H1 (cell line): ENCODE measurements at places on chromosomes 3 and 15. TPM values are rescaled to one million over a fixed set of nuclear protein-coding genes. Genes with fewer than 3 reads are reported as not detected.

GRCh38 chr3:119792270-119792669, 10.4 kb downstream of the NR1I2 start:
- no peak overlapping the region for H3K4me3 ChIP-seq
- H3K27ac ChIP-seq = no peak overlapping the region
- DNase-seq = peak; percentile 22
- no peaks in the 10 kb centered on the region for H3K27me3 ChIP-seq

- H3K4me1 ChIP-seq = peaks cover 15% of the 10 kb centered on the region
- no peak overlapping the region for H3K27ac ChIP-seq
- peak overlapping the region; percentile 63 for H3K4me3 ChIP-seq
- peaks cover 40% of the 10 kb centered on the region for H3K36me3 ChIP-seq
- no peak for DNase-seq
Observed at GRCh38 chr15:63047792-63048114, 5.2 kb downstream of the TPM1 start.

DNA sequence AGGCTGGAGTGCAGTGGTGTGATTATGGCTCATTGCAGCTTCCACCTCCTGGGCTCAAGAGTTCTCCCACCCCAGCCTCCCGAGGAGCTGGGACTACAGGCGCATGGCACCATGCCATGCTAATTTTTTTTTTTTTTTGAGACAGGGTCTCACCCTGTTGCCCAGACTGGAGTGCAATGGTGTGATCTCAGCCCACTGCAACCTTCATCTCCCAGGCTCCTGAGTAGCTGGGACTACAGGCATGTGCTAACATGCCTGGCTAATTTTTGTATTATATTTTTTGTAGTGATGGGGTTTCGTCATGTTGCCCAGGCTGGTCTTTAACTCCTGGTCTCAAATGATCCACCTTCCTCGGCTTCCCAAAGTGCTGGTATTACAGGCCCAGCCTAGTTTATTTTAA, 4.0 kb downstream of the TEX9 start:
- H3K36me3 ChIP-seq = no peaks in the 10 kb centered on the region
- H3K4me3 ChIP-seq = no peak overlapping the region
- H3K4me1 ChIP-seq = no peaks in the 10 kb centered on the region; the same call in 1 of the 2 replicates
- no peaks in the 10 kb centered on the region for H3K27me3 ChIP-seq
- no peak overlapping the region for H3K27ac ChIP-seq

DNA sequence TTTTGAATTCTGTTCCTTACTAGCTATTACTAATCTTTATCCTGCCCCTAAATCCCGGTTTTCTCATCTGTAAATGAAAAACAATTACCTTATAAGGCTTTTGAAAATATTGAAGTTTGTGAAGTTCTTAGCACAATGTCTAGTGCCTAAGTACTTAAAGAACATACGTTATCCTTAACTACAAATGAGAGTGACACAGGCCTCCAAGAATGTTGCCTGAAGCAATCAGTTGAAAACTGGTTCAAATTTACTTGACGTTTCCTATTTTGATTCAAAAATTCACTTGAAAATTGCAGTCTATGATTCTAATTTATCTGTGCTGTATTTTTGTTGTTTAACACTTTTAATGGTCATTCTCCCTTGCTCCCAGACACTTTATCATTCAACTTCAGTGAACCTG, 3.2 kb downstream of the SENP7 start:
- no peak overlapping the region for H3K27ac ChIP-seq
- no peaks in the 10 kb centered on the region for H3K36me3 ChIP-seq
- no peak overlapping the region for H3K4me3 ChIP-seq
- no peaks in the 10 kb centered on the region for H3K4me1 ChIP-seq

- no peak for DNase-seq
- H3K27ac ChIP-seq = no peak overlapping the region
- H3K36me3 ChIP-seq = peaks cover 12% of the 10 kb centered on the region
- peaks cover 13% of the 10 kb centered on the region for H3K4me1 ChIP-seq
- H3K27me3 ChIP-seq = no peaks in the 10 kb centered on the region
- peak overlapping the region; percentile 88 for H3K4me3 ChIP-seq
Observed at GRCh38 chr3:51941463-51941797, 274 bp downstream of the RRP9 start.

DNA sequence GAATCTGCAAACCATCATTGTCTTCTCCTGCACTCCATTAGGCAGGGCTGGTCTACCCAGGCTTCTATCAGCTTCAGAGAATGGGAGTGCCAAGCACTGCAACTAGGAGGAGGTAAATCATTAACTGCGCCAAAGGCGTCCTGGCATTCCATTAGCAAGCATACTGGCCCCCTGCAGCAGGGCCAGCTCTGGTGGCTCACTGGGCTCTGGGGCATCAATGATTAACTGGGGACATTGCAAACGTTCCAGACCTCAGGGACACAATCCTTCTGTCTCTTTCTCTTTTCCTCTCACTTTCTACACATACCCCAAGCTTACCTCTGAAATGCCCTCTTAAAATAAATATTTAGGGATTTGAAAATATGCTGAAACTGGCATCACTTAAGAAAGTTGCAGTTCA, 129.0 kb downstream of the MYLK start:
- H3K27ac ChIP-seq = no peak overlapping the region
- H3K36me3 ChIP-seq = no peaks in the 10 kb centered on the region
- no peak for DNase-seq
- no peak overlapping the region for H3K4me3 ChIP-seq

DNA sequence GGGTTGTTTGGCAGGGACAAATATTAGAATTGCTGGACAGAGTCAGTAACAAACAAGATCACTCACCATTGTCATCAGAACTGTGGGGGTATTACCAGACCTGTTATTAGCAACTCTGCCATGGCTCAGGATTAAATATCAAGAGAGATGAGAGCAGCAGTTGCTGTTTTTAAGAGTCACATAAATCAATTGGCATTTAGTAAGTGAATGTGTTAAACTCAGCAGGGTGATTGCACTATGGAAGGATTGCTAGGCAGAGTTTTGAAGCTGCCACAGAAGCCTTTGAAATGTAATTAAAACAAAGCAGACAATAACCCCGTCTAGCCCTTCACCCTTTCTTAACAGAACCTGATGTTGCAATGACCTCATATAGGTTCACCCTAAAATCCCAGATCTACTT, 238.8 kb downstream of the GAP43 start:
- H3K4me3 ChIP-seq = no peak overlapping the region
- H3K36me3 ChIP-seq = no peaks in the 10 kb centered on the region
- DNase-seq = no peak
- H3K4me1 ChIP-seq = peaks cover 4% of the 10 kb centered on the region

DNA sequence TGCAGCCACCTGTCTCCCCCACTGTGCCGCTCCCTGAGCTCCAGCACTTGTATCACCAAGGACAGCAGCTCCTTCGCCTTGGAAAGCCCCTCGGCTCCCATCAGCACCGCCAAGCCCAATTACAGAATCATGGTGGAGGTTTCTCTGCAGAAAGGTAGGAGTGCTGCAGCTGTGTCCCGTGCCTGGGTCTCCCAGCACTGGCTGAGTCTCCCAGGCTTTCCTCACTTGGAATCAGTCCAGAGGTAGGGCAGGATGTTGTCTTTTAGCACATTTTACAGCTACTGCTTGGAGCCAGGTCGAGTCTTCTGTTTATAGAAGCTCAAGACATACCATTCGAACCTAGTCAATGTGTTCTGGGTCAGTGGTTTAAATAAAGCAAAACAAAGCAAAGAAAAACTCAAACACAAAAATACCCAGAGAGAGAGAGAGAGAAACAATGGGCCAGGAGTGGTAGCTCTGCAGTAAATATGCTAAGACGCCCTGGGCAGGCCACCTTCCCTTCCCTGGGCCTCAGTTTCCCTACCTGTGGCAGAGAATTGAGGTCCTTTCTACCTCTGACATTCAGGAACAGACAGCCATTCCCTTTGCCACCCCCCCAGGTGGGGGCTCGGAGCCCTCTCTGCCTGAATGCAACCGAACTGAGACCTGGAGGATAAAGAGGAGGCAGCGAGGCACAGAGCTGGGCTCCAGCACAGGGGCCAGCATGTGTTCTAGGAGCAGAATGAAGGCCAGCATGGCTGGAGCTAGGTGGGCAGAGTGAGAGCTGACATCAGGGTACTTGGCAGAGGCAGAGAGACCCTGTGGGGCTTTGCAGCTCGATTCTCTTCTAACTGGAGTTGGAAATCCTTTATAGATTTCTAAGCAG, 44.1 kb downstream of the STARD5 start:
- DNase-seq = no peak
- no peak overlapping the region for H3K27ac ChIP-seq
- H3K4me3 ChIP-seq = no peak overlapping the region
- H3K27me3 ChIP-seq = no peaks in the 10 kb centered on the region
- H3K4me1 ChIP-seq = no peaks in the 10 kb centered on the region
- no peaks in the 10 kb centered on the region for H3K36me3 ChIP-seq

GRCh38 chr3:28863186-28863585, 417.7 kb upstream of the RBMS3 start:
- H3K36me3 ChIP-seq = no peaks in the 10 kb centered on the region
- H3K27me3 ChIP-seq = no peaks in the 10 kb centered on the region
- H3K27ac ChIP-seq = no peak overlapping the region
- DNase-seq = no peak
- H3K4me1 ChIP-seq = no peaks in the 10 kb centered on the region

GRCh38 chr15:42332331-42332730, 27.0 kb upstream of the CAPN3 start:
- H3K4me3 ChIP-seq = no peak overlapping the region
- H3K4me1 ChIP-seq = no peaks in the 10 kb centered on the region
- no peak overlapping the region for H3K27ac ChIP-seq
- H3K27me3 ChIP-seq = no peaks in the 10 kb centered on the region
- no peak for DNase-seq
- no peaks in the 10 kb centered on the region for H3K36me3 ChIP-seq

- DNase-seq = no peak
- H3K27ac ChIP-seq = no peak overlapping the region
- no peaks in the 10 kb centered on the region for H3K27me3 ChIP-seq
- no peaks in the 10 kb centered on the region for H3K4me1 ChIP-seq
- H3K4me3 ChIP-seq = no peak overlapping the region
Observed at GRCh38 chr3:128882719-128883118, 3.3 kb downstream of the ACAD9 start.

- no peak overlapping the region for H3K4me3 ChIP-seq
- H3K4me1 ChIP-seq = peaks cover 9% of the 10 kb centered on the region
- no peaks in the 10 kb centered on the region for H3K27me3 ChIP-seq
- H3K36me3 ChIP-seq = no peaks in the 10 kb centered on the region; the same call in 1 of the 2 replicates
- no peak for DNase-seq
- no peak overlapping the region for H3K27ac ChIP-seq
Observed at GRCh38 chr3:32686713-32687112, 1.7 kb downstream of the CNOT10 start.

- H3K27me3 ChIP-seq = no peaks in the 10 kb centered on the region
- no peaks in the 10 kb centered on the region for H3K4me1 ChIP-seq
- no peak for DNase-seq
- H3K27ac ChIP-seq = no peak overlapping the region
- H3K36me3 ChIP-seq = no peaks in the 10 kb centered on the region
Observed at GRCh38 chr15:61946778-61947177, 113.5 kb downstream of the VPS13C start.

DNA sequence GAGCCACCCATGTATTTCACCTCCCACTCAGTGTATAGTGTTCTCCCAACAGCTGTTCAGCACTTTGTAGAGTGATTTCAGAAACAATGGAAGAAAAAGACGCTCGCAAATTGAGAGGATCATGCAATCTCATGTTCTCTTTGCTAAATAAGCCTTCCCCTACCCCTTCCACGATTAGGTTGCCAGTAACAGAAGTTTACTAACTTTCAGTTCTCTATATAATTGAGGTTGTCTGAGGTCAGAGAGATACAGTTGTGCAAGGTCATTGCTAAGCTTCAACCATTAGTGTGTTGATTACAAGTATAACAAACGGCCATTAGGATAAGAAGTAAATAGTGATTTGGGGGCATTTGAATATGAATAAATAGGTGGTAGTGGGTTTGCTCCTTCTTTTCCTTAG, 99.6 kb downstream of the TUSC7 start:
- H3K27ac ChIP-seq = no peak overlapping the region
- no peaks in the 10 kb centered on the region for H3K36me3 ChIP-seq
- H3K4me3 ChIP-seq = no peak overlapping the region
- DNase-seq = no peak
- H3K4me1 ChIP-seq = no peaks in the 10 kb centered on the region
- no peaks in the 10 kb centered on the region for H3K27me3 ChIP-seq

- no peaks in the 10 kb centered on the region for H3K36me3 ChIP-seq
- no peaks in the 10 kb centered on the region for H3K4me1 ChIP-seq
- no peak overlapping the region for H3K4me3 ChIP-seq
- no peak overlapping the region for H3K27ac ChIP-seq
Observed at GRCh38 chr3:19171794-19172193, 23.5 kb downstream of the KCNH8 start.

DNA sequence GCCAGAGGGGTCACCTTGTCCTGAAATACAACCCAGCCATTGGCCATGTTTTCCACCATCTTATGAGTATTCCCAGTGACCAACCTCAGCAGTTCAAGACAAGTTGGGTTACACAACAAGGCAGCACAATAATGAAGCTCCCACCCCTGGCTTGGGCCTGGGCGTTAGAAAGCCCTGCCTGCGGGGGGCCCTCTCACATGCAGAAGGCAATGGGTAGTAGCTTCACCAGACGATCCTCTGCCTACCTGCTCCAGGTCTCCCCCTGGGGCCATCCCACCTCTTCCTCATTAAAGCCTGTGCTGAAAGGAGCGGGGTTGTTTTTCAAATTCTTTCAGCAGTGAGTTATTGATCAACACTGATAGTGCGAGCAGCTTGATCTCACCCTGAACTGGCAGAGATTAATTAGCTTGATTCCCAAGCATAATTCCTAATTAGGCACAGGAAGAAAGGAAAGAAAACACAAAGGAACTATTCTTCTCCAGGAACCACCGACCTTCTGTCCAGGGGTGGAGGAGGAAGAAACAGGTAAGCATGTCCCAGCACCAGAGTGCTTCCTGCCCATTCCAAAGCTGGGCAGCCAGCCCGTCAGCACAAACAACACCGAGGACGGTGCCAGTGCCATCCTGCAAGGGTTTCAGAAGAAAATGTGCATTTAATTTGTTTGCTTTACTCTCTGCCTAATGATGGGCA, 79.7 kb upstream of the CGNL1 start:
- no peak overlapping the region for H3K4me3 ChIP-seq
- peak; percentile 66 for DNase-seq
- no peak overlapping the region for H3K27ac ChIP-seq

- peaks cover 2% of the 10 kb centered on the region; the same call in 1 of the 2 replicates for H3K4me1 ChIP-seq
- H3K27me3 ChIP-seq = no peaks in the 10 kb centered on the region
- DNase-seq = no peak
- no peaks in the 10 kb centered on the region for H3K36me3 ChIP-seq
- no peak overlapping the region for H3K27ac ChIP-seq
- H3K4me3 ChIP-seq = no peak overlapping the region
Observed at GRCh38 chr15:100018191-100018590, 285.0 kb upstream of the LYSMD4 start.

The CIDEC gene
- total RNA-seq = not detected in 2 replicates

The CCDC54 gene
- not detected in 2 replicates for total RNA-seq

The LINGO1 gene
- total RNA-seq = 56.4 and 57.1 TPM in 2 replicates

The ALDH1L1 gene
- total RNA-seq = 1.6 TPM in 2 replicates

The BNIP2 gene
- total RNA-seq = 40.6 and 41.6 TPM in 2 replicates

The CPLX3 gene
- total RNA-seq = not detected in 2 replicates
